ENCODE measurements at places on chromosomes 7 and 10.

- peaks cover 2% of the 10 kb centered on the region for H3K4me1 ChIP-seq
- no peaks in the 10 kb centered on the region for H3K27me3 ChIP-seq
- H3K27ac ChIP-seq, result no peak overlapping the region
- DNase-seq, result no peak
These were observed 220.7 kb downstream of the TNS3 start for GRCh38 chr7:47361236-47361635.

GRCh38 chr7:45573661-45574415, at the start of gene ADCY1:
ADCY1 (plus strand) TSS chr7:45574368; CDS start chr7:45574544, 176 bp downstream.
- H3K27me3 ChIP-seq, result no peaks in the 10 kb centered on the region
- no peak within 1 kb of the TSS for H3K27ac ChIP-seq
- peaks cover 3% of the 10 kb centered on the region for H3K4me1 ChIP-seq
- H3K36me3 ChIP-seq, result no peaks in the 10 kb centered on the region
- DNase-seq, result no peak

GRCh38 chr7:121931149-121931902, 58.4 kb downstream of the PTPRZ1 start:
- H3K4me3 ChIP-seq, result no peak overlapping the region
- no peaks in the 10 kb centered on the region for H3K27me3 ChIP-seq
- H3K36me3 ChIP-seq, result no peaks in the 10 kb centered on the region
- H3K4me1 ChIP-seq, result no peaks in the 10 kb centered on the region
- no peak overlapping the region for H3K27ac ChIP-seq
- DNase-seq, result no peak

- H3K4me1 ChIP-seq, result no peaks in the 10 kb centered on the region
- no peaks in the 10 kb centered on the region for H3K27me3 ChIP-seq
- DNase-seq, result no peak
- H3K4me3 ChIP-seq, result no peak overlapping the region
- H3K27ac ChIP-seq, result no peak overlapping the region
- no peaks in the 10 kb centered on the region for H3K36me3 ChIP-seq
These were observed 94.4 kb upstream of the SKAP2 start for GRCh38 chr7:26958834-26959233.

All from ovary (tissue), 10 donors.